ENCODE measurements at places on chromosomes 12 and 14. TPM values are rescaled to one million over a fixed set of nuclear protein-coding genes. Genes with fewer than 3 reads are reported as not detected.

GRCh38 chr12:114967151-114967550, 283.2 kb upstream of the TBX3 start:
- no peaks in the 10 kb centered on the region for H3K4me1 ChIP-seq
- no peak overlapping the region for H3K4me3 ChIP-seq
- no peak for DNase-seq

DNA sequence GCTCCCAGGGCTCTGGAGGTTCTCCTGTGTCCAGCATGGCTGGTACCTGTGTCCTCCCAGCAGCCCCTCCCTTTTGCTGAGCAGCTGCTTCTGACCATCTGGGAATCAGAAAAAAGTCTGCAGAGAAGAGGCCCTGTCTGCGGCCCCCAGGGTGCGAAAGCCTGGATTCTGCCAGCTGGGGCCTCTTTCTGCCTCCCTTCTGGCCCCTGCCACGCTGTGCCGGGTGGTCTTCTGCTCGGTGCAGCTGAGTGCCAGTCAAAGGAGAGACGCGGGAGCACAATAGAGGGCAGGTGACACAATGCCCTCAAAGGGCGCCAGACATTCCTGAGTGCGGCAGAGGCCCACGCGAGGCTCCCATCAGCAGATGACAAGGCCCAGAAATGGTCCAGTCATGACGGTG, 12.6 kb downstream of the BTBD6 start:
- peaks cover 12% of the 10 kb centered on the region for H3K4me1 ChIP-seq
- no peaks in the 10 kb centered on the region for H3K27me3 ChIP-seq
- no peak overlapping the region for H3K27ac ChIP-seq
- no peak overlapping the region for H3K4me3 ChIP-seq

Gene GPR84
- total RNA-seq, result not detected

Gene GPRC5A
- 0.56 TPM for total RNA-seq

Gene CLEC9A
- total RNA-seq, result not detected

Gene MMP17
- 0.75 TPM for total RNA-seq

Gene OLR1
- not detected for total RNA-seq

Measured in gastrocnemius medialis (tissue), 4 donors.